ENCODE measurements at places on chromosomes 1 and 21. TPM values are rescaled to one million over a fixed set of nuclear protein-coding genes. Genes with fewer than 3 reads are reported as not detected.

GRCh38 chr21:26438976-26439375 lies 134.1 kb downstream of the CYYR1 start:
- DNase-seq = no peak
- H3K36me3 ChIP-seq = no peaks in the 10 kb centered on the region
- no peak overlapping the region for H3K4me3 ChIP-seq
- peaks cover 2% of the 10 kb centered on the region for H3K27me3 ChIP-seq
- H3K27ac ChIP-seq = no peak overlapping the region

DNA sequence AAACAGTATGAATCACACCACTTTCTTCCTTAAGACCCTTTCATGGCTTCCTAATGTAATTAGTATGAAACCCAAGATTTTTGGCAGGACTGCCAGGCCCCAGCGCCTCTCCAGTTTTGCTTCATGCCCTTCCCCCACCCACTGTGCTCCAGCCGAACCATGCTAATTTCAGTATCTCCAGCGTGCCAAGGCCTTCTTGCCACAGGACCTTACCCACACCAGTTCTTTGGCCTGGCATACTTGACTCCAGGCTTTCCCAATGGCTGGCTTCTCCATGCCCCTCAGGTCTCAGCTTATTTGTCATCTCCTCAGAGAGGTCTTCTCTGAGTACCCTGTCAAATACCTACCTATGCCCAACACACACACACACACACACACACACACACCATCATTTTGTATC lies 38.5 kb downstream of the ACP6 start:
- H3K27me3 ChIP-seq = no peaks in the 10 kb centered on the region
- H3K36me3 ChIP-seq = peaks cover 15% of the 10 kb centered on the region
- H3K4me3 ChIP-seq = no peak overlapping the region
- peaks cover 28% of the 10 kb centered on the region for H3K4me1 ChIP-seq

DNA sequence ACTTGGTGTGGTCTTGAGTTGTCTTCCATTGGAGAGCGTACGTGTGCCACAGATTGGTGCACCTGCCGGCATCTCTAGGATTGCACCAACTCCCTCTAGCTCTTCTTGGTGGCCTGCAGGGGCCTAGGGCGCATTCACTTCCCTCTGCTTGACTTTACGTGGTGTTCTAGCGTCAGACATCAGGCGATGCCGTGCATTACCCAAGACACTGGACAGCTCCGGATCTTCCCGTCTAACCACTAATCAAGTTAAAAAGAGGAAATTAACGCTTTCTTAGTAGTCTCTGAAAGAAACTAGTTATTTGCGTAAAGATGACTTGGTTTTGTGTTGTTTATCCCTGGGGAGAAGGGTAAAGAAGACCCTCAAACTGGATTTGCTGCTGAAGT lies 510 bp upstream of the IL10RB start:
- H3K36me3 ChIP-seq = peaks cover 32% of the 10 kb centered on the region
- H3K4me3 ChIP-seq = peak overlapping the region; percentile 84
- H3K4me1 ChIP-seq = peaks cover 46% of the 10 kb centered on the region
- no peak for DNase-seq

GRCh38 chr1:172138634-172139033 lies 281.9 kb upstream of the C1orf105 start:
- H3K27me3 ChIP-seq = no peaks in the 10 kb centered on the region
- DNase-seq = no peak
- H3K4me1 ChIP-seq = peaks cover 6% of the 10 kb centered on the region
- peaks cover 2% of the 10 kb centered on the region for H3K36me3 ChIP-seq

The KRTAP11-1 gene
- not detected for total RNA-seq

GRCh38 chr1:64378826-64379225 lies 91.1 kb upstream of the CACHD1 start:
- no peak overlapping the region for H3K4me3 ChIP-seq
- no peak overlapping the region for H3K27ac ChIP-seq
